ENCODE measurements at places on chromosomes 11 and 22. TPM values are rescaled to one million over a fixed set of nuclear protein-coding genes. Genes with fewer than 3 reads are reported as not detected.

The TMEM45B gene
- 3.1 TPM for total RNA-seq

The RBM4B gene
- total RNA-seq: 19.6 TPM

The ARHGAP20 gene
- not detected for total RNA-seq

The RTN3 gene
- total RNA-seq: 75.6 TPM

The UPB1 gene
- 0.30 TPM for total RNA-seq

The EHF gene
- total RNA-seq: not detected

The RHOG gene
- total RNA-seq: 192 TPM

The MS4A14 gene
- total RNA-seq: not detected

The DLG2 gene
- 1.7 TPM for total RNA-seq

The SLC22A9 gene
- total RNA-seq: not detected

Measured in activated CD4-positive, alpha-beta memory T cell treated with anti-CD3 and anti-CD28 coated beads, Interleukin-2, amount 10 ng/mL, durations not matched to agents 7 days and 5 days (primary cell).